ENCODE measurements at places on chromosomes 4 and X. TPM values are rescaled to one million over a fixed set of nuclear protein-coding genes. Genes with fewer than 3 reads are reported as not detected.

- peak; percentile 32 for DNase-seq
These were observed 28.1 kb downstream of the BEX3 start for GRCh38 chrX:103404231-103405008.

- no peak for DNase-seq
These were observed 49.9 kb upstream of the PGRMC1 start for GRCh38 chrX:119186194-119186593.

Gene MAML3
- total RNA-seq, result 0.55 TPM

DNA sequence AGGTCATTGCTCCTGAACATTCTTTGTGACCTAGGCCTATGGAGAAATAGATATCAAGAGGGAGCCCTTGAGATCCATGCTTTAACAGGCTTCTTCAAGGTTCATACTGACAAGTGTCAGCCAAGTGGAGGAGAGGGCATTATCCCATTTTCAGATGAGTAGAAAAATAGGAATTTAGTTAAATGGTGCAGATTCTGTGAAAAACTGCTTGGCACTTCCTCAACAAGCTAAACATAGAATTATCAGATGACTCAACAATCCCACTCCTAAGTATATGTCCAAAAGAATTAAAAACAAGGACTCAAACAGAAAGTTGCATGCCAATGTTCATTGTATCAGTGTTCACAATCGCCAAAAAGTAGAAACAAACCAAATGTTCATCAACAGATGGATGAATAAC lies 43.8 kb upstream of the KCNIP4 start:
- DNase-seq, result no peak

Gene NKX6-1
- total RNA-seq, result not detected

Gene ATP8A1
- 0.38 TPM for total RNA-seq

Gene MAGEA10
- not detected for total RNA-seq

Gene ASMT
- total RNA-seq, result not detected

Gene PAGE5
- total RNA-seq, result 149 TPM

Gene SMIM43
- not detected for total RNA-seq

Gene CNGA1
- total RNA-seq, result not detected

Gene MAGED2
- 22.4 TPM for total RNA-seq

Gene KIAA1210
- not detected for total RNA-seq

Gene IL2
- total RNA-seq, result 0.89 TPM

Gene APLN
- not detected for total RNA-seq

Gene PROM1
- 0.45 TPM for total RNA-seq

- DNase-seq, result no peak
These were observed 42.8 kb upstream of the KLHL34 start for GRCh38 chrX:21700967-21701366.

GRCh38 chrX:109939498-109939897 lies 63.4 kb upstream of the TMEM164 start:
- no peak for DNase-seq

Gene KLHL2
- 5.5 TPM for total RNA-seq

DNA sequence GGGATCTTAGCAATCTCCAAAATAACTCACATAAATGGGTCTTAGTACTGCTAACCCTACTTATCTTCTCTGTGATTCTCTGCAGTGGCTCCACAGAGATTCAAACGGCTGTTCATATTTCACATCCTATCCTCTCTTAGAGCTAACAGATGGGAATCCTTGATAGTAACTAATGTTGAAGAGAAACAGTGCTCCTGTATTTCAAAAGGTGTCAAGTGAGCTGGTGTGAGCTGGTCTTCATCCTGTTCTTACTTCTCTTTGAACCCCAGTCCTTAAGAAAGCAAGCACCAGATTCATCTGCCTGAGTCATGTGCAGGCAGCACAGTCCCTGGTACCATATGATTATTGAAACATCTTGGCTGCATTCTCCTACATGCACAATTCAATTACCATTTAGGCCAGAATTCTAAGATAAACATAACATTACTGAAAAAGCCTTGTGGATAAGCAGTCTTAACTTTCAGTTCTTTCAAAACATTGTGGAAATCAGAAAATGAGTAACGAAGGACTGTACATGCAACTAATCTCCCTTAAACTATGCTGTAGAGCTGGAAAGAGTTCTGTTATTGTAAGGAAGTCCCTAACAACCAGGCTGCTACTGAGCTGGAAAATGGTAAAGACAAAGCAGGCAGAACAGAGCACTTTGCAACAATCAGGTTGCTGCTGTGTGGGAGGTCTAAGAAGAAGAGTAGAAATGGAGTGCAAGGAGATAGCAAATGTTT lies 153.1 kb downstream of the NPNT start:
- DNase-seq, result no peak

DNA sequence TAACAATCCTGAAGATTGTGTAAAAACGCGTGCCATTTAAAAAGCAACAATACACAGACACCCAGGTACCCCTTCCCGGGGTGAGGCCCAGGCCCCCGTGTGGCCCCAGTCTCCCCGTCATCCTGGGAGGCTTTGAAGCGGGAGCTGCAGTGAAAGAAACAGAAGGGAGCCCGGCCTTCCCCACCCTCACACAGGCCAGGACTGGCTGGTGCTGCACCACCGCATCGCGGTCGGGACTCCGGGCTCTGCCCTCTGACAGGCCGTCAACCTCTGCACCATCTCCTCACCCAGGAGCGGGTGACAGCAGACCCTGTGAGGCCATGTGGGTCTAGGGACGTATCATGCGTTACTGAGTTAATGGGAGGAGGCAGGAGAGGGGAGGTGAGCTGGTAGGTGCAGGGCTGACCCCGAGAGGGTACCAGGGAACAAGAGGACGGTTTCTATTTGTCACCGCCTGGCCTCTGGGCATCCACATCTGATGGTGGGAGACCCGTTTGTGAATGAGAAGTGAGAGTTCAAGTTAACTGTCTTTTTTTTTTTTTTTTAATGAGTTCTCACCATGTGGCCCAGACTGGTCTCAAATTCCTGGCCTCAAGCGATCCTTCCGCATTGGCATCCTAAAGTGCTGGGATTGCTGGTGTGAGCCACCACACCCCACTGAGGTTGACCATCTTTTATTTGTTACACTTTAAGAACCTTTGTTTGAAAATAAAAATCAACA lies 27.3 kb downstream of the PIGG start:
- DNase-seq, result no peak

- DNase-seq, result no peak
These were observed 46.2 kb upstream of the MID1IP1 start for GRCh38 chrX:38754818-38755718.

Gene XPNPEP2
- not detected for total RNA-seq

GRCh38 chr4:41572516-41572915 lies 34.6 kb downstream of the LIMCH1 start:
- no peak for DNase-seq

Gene CDKL2
- total RNA-seq, result 0.16 TPM

Gene BEX3
- 0.47 TPM for total RNA-seq

DNA sequence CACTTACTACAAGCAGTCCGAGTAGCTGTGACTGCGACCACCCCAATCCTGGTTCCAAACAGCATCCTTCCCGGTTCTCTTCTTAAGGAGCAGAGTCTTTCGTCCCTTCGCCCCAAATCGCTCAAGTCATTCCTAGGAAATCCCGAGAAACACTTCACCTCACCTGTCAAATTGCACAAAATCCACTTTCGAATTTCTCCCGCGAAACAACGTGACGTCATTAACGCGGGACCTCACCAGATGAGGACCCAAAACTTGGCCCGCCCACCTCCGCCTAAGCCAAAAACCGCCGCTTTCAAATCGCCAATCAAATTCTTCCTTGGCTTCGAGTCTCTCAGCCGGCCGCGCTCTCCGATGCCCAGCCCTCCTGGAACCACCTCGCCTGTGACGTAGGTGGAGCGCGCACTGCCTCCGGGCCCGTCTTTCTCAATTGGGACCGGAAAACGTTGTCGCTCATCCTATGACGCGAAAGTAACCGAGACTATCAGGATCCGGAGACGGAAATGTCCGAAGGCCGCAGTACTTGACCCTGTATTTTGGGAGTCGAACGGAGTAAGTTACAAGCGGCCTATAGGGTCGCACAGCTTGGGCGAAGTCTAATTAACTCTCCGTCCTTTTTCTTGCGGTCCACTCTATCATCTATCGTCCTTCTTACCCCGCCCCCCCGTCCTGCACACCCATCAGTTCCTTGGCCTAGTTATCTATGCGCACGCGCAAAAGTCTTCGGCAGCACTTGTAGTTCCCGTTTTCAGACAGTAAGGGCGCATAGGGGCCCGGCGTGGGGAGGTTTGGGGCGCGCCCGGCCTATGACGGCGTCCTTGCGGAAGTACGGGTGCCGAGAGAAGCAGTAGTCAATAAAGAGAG lies at the start of the genes LARP7 and ZGRF1:
TSS of gene LARP7 (plus strand) at position 456 of the 864 bp plus-strand sequence. CDS start 7,527 bp downstream, outside the sequence.
TSS of gene ZGRF1 (minus strand) at position 222 of the 864 bp plus-strand sequence. CDS start 3,733 bp downstream, outside the sequence.
- peak; percentile 89 for DNase-seq

Gene CETN2
- 19.7 TPM for total RNA-seq

Gene PCDH10
- 0.40 TPM for total RNA-seq

Gene CYBB
- 0.87 TPM for total RNA-seq

DNA sequence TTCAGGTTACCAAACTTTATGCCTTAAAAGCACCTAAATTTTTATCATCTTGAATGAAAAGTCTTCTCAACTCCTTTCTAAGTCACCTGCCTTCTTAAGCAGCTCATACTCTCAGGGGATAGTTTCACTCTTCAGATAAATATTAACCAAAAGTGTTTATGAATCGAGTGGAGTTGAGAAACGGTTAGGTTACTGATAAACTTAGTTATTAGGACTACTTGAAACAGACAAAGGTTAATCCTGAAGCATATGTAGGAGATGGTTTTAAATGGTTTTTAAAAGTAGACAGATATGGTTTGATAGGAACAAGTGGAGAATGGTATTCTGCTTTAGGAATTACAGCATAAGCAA lies 32.8 kb downstream of the CLDN22 start:
- DNase-seq, result no peak

DNA sequence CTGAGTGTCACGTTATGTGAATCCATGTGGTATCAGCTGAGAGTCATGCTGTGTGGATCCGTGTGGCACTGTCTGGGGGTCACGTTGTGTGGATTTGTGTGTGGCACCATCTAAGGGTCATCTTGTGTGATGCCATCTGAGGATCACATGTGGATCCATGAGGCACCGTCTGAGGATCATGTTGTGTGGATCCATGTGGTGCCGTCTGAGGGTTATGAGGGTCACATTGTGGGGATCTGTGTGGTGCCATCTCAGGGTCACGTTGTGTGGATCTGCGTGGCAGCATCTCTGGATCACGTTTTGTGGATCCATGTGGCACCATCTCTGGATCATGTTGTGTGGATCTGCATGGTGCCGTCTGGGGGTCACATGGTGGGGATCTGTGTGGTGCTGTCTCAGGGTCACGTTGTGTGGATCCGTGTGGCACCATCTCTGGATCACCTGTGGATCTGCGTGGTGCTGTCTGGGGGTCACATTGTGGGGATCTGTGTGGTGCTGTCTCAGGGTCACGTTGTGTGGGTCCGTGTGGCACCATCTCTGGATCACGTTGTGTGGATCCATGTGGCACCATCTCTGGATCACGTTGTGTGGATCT lies 6.9 kb downstream of the PDE6B start:
- no peak for DNase-seq

DNA sequence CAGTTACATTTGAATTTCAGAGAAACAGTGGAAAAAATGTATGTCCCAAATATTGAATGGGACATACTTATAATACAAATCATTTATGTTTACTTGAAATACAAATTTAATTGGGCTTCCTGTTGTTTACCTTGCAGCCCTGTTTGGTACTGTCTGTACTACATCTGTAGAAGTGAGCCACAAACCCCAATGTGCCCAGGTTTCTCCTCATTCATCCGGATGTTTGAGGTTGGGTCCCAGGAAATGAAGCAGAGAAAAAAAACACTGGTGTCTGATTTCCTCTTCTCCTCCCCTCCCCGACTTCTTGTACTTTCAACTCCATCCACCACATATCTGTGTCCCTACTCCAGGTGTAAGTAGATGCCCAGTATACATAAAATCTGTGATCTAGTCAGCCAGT lies 27.1 kb upstream of the SCRG1 start:
- no peak for DNase-seq

Gene CLDN2
- not detected for total RNA-seq

Gene ADH1C
- total RNA-seq, result 0.40 TPM

DNA sequence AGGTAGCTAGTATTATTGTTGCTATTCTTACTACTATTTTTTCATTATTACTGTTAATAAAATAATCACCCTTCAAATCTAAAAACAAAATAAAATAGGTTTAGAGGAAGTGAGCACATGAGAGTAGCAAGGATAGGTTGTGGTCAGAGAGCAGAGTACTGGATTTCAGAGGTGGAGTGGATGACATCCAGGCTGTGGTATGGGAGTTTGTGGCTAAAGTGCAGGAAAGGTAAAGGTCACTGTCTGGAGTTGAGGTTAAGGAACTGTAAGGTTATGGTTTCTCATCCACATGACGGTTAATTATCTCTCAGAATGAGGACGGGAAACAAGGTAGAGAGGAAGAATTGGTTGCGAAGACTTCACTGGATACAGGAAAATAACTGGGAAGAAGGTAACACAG lies 27.7 kb downstream of the STEEP1 start:
- no peak for DNase-seq

Gene DIPK2B
- total RNA-seq, result not detected

Gene CXCL1
- 0.22 TPM for total RNA-seq

Gene SLC6A14
- 0.04 TPM for total RNA-seq

Gene CFI
- total RNA-seq, result 0.94 TPM

Gene MANBA
- 7.7 TPM for total RNA-seq

Measured in K562 (cell line).